ENCODE measurements at places on chromosomes 11 and 22.

DNA sequence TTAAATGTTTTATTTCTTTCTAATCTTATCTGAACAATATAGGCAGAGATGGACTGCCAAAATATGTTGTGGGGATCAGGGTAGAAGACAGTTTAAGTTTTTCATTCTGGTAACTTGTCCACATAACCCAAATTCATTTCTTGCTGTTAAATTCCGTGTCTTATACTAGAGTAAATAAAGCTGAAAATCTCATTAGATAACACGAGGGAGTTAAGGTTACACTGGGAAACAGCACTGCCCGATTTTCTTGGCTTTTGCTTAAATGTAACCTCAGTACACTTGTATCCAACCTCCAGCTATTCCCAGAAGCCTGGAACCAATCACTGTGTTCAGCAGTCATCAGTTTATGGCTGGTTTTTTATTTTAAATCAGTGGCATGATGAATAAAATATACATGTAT is 48.2 kb downstream of the MICAL3 start:
- DNase-seq: no peak
- no peak overlapping the region for H3K27ac ChIP-seq
- no peaks in the 10 kb centered on the region for H3K36me3 ChIP-seq
- H3K4me3 ChIP-seq: no peak overlapping the region

DNA sequence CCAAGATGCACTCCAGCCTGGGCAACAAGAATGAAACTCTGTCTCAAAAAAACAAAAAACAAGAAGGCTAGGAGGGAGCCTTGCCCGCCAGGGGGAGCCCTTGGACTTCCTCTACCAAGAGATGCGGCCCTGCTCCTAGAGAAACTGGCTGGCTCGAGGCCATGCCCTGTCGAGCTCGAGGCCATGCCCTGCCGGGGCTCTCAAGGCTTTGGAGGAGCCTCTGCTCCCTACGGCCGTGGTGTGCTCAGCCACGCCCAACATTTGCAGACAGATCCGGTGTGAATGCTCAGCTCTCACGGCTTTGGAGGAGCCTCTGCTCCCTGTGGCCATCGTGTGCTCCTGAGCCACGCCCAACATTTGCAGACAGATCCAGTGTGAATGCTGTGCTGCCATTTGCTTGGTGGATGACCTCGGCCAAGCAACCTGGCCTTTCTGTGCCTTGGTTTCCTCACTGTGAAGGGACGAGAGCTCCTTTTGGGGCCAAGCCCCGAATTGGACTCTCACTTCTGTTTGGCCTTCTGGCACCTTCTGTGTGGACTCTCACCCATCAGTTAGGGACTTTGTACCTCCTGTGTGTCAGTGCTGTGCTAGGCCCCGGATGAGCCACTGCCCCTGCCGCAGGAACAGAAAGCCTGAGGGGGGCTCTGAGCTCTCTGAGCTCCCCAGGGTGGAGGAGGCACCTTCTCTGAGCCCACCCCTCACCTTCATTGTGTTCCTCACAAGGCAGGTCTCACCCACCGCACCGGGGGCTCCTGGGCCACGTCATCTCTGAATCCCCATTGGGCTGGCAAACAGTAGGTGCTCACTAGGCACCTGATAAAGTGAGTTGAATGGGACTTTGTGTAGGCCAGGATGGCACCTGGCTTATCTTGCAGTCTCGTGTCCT is 14.1 kb downstream of the C11orf24 start:
- H3K4me1 ChIP-seq: peaks cover 11% of the 10 kb centered on the region
- DNase-seq: peak; percentile 93
- H3K36me3 ChIP-seq: peaks cover 12% of the 10 kb centered on the region
- no peak overlapping the region for H3K27ac ChIP-seq
- no peak overlapping the region for H3K4me3 ChIP-seq

GRCh38 chr11:66142370-66143263 is 72.5 kb downstream of the PACS1 start:
- no peaks in the 10 kb centered on the region for H3K36me3 ChIP-seq
- no peaks in the 10 kb centered on the region for H3K27me3 ChIP-seq
- no peak for DNase-seq
- no peaks in the 10 kb centered on the region for H3K4me1 ChIP-seq

DNA sequence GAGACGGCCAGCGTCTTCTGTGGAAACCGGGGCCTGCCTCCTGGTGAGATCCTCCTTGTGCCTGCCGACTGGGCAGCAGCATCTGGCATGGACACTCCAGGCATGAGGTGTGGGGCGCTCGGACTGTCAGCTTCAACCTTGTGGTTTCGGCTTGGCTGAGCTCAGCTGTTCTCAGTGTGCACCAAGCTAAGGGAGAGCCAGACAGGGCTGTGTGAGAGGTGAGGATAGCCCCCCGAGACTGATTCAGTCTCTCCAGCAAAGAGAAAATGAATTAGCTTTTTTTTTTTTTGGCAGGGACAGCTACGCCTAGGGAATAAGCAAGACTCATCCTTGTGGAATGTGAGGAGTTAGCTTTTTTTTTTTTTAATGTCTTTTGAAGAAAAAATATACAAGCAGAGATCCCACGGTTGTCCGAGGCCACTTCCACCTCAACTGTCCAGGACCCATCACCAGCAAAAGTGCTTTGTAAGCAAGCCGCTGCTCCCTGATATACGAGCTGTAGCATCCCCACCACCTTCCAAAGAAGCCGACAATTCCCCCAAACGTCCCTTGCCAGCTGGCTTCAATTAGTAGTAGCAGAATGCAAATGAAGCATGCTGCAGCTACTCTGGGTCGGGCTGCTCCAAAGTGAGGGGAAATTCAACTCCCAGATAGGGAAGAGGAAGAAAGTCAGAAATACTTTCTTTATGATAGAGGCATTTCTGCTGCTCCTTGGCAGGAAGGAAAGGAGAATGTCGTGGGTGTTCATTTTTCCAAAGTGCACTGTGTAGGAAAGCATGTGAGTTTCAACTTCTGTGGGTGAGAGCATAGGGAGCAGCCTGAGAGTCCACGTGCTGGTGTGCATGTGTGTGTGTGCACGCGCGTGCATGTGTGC is 9.7 kb upstream of the THY1 start:
- H3K36me3 ChIP-seq: no peaks in the 10 kb centered on the region
- no peak overlapping the region for H3K4me3 ChIP-seq
- H3K27me3 ChIP-seq: no peaks in the 10 kb centered on the region
- no peaks in the 10 kb centered on the region for H3K4me1 ChIP-seq
- no peak for DNase-seq

DNA sequence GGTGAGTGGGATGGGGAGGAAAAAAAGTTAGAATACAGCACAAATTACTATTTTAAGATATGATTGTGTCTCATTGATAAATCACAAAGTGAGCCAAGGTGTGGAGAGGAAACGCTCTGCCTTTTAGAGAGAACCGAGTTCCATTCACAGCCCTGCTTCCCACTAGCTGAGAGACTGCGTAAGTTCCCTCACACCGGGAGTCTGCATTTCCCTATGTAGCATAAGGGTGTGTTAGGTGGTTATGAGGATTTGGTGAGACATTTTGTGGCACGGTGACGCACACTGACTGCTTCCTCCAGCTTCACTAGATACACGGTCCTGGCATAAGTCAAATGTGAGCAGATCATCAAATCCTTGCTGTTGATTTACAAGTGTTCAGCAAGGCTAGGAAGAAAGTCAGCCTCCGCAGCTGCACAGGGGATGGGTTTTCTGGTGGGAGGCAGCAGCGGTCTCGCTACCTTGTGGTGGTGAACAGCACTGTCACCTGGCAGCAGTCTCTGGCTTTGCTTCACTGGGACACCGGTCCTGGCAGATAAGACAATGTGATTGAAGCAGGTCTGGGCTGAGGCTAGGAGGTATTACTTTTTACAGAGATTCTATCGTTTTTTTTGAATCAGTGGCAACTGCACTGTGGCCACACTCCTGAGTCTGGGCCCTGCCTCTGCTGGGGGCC is 312.2 kb upstream of the B3GAT1 start:
- H3K4me1 ChIP-seq: no peaks in the 10 kb centered on the region
- H3K4me3 ChIP-seq: no peak overlapping the region
- H3K36me3 ChIP-seq: no peaks in the 10 kb centered on the region
- no peak for DNase-seq
- H3K27me3 ChIP-seq: no peaks in the 10 kb centered on the region

DNA sequence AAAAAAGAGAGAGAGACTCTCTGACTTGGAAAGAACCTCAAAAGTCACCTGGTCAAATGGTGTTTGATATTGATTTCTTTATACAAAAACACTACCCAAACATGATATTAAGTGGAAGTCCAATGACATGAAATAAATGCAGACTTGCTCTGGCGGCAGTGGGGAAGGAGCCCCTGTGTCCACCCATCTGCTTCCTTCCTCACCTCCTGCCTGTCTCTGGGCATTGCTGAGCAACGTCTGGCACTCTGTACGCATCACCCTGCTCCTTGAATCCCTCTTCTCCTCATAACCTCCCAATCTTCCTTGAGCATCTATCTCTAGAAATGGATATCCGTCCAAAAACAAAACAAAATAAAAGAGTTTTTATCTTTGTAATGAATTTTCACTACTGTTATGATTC is 39.9 kb upstream of the GRAMD1B start:
- H3K4me1 ChIP-seq: no peaks in the 10 kb centered on the region
- no peak for DNase-seq
- no peaks in the 10 kb centered on the region for H3K27me3 ChIP-seq
- no peaks in the 10 kb centered on the region for H3K36me3 ChIP-seq
- H3K4me3 ChIP-seq: no peak overlapping the region
- no peak overlapping the region for H3K27ac ChIP-seq

DNA sequence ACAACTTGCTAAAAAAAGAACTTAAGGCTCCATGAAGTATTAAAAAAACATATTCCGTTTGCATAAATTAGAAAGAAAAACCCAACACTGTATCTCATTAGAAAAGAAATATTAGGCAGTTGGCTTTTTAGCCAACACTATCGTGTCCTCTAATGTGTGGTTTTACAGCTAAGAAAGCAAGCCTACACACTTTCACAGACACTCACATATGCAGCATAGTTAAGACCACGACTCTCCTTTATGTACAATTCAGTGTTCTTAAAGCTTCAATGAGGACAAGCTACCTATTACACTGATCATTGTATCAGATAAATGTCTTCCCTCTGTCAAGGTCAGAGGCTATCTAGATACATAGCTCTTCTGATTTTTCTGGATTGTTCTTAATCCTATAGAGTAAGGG is 80.1 kb downstream of the PICALM start:
- no peak overlapping the region for H3K4me3 ChIP-seq
- no peak for DNase-seq
- H3K4me1 ChIP-seq: no peaks in the 10 kb centered on the region
- H3K36me3 ChIP-seq: peaks cover 73% of the 10 kb centered on the region

GRCh38 chr11:121134741-121135312 is 33.8 kb downstream of the TECTA start:
- H3K27ac ChIP-seq: no peak overlapping the region
- no peak for DNase-seq
- no peaks in the 10 kb centered on the region for H3K36me3 ChIP-seq
- no peak overlapping the region for H3K4me3 ChIP-seq
- H3K27me3 ChIP-seq: no peaks in the 10 kb centered on the region

DNA sequence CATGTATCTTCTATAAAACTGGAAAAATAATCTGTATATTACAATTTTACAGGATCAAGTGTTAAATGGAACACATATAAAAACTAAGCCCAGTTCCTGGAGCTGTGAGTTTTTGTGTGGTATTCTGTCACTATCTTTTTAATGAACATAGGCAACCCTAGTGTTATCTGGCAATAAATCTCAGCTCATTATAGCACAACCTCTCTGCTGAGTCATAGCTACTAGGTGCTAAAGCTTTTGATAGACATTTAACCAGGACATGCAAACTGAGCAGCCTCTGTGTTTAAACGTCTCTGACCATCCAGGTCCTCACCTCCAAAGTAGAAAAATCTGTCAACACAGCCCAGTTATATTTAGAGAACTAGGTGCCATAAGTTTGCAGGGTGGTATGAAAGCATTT is 91.0 kb upstream of the CARD18 start:
- no peaks in the 10 kb centered on the region for H3K27me3 ChIP-seq
- H3K4me3 ChIP-seq: no peak overlapping the region
- H3K36me3 ChIP-seq: no peaks in the 10 kb centered on the region
- H3K4me1 ChIP-seq: no peaks in the 10 kb centered on the region
- DNase-seq: no peak

DNA sequence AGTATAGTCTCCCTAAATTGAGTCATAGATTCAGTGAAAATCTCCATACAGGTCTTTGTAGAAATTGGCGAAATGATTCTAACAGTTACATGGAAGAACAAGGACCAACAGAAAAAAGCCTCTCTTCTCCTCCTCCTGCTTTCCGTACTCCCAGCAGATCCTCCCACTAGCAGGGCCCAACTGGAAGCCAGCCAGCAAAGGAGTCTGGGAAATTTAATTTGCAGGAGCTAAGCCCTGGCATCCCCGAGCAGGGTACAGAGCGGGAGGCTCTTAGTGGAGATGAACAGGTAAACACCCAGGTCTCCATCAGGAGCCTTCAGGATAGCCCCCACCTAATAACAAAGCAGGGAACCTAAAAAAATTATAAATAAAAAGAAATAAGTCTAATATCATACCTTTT is 1473.8 kb downstream of the TBC1D22A start:
- no peak overlapping the region for H3K27ac ChIP-seq
- no peak for DNase-seq
- H3K4me1 ChIP-seq: peaks cover 26% of the 10 kb centered on the region
- no peaks in the 10 kb centered on the region for H3K27me3 ChIP-seq
- H3K36me3 ChIP-seq: no peaks in the 10 kb centered on the region

DNA sequence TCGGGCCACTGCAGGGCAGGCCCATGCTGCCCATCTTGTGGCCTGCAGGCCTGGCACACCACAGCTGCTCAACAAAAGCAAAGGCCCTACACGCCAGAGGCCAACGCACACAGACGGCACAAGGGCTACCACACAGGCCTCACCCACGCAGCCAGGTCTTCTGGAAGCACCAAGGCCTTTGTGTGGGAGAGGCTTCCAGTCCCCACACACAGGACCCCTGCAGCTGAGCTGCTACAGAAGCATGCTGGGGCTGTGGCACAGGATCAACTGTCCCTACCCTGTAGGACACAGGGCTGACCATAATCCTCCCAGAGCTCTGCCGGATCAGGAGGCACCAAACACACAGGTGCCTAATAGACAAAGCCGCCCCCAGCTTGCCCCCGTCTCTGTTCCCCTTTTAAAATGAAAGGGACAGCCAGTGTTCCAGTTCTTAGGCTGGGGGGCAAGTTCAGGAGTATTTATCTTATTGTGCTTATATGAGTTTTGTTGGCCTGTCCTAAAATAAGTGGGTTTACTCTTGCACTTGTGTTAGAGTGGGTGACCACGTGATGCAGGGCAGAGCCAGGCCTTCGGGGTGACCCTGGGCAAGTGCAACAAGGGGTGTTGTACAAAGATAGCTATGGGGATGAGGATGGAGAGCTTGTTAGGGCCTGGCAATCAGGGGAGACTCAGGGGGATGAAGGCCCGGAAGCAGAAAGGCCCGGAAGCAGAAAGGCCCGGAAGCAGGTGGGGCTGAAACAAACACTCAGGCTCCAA is 5.4 kb downstream of the TTLL12 start:
- DNase-seq: no peak
- H3K4me3 ChIP-seq: no peak overlapping the region
- no peaks in the 10 kb centered on the region for H3K27me3 ChIP-seq
- H3K36me3 ChIP-seq: peaks cover 9% of the 10 kb centered on the region
- H3K4me1 ChIP-seq: peaks cover 13% of the 10 kb centered on the region
- no peak overlapping the region for H3K27ac ChIP-seq

Data from natural killer cell (primary cell).